ENCODE measurements at places on chromosomes 2 and 18.
A peak's percentile ranks its signal among the peaks of the same experiment; 100 is the strongest.

- no peak for DNase-seq
Measured at GRCh38 chr2:96914332-96914731, 44.5 kb upstream of the SEMA4C start.

- no peak for DNase-seq
Measured at GRCh38 chr2:32752952-32753351, 125.1 kb downstream of the TTC27 start.

DNA sequence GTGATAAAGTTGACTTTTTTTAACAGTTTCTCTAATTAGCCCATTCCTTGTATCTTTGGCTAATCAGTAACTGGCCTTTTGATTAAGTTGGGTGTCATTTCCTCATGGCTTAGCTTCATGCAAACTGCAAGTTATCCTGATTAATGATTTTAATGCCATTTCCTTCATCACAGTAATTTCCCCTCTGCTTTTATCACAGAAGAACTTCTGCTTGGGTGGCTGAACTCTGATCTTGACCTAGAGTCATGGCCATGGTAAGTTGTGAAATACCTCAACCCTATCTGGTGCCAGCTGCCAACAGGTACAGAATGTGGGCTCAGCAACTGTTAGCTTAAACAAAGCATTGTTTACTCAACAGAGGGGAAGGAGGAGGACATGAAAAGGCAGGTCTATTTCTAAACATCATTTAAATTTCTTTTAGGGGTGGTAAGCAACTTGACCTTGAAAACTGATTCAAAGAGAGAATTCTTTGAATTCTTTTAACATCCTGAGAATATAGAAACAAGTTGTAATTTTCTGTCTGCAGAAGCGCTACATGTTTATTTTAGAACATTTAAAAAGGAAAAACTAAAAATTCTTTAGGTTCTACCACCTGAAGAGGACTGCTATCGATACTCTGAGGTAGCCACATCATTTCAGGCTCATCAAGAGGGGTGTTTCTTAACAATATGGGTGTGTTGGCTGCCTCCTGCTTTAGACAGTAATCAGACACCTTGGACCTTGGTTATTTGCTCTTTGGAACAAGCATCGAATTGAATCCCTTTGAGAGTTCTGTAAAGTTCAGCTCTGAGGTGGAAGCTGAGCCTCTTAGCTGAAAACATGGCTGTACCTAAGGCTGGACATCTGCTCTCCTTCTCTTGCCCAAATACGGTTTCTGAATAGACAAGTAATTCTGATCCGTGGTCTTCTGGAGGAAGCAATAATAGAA, 39.7 kb downstream of the ANXA4 start:
- no peak for DNase-seq

- no peak for DNase-seq
Measured at GRCh38 chr18:68940754-68941153, 142.9 kb downstream of the CCDC102B start.

GRCh38 chr2:100350661-100351185, 28.4 kb upstream of the LONRF2 start:
- DNase-seq, result no peak

GRCh38 chr2:122390406-122390805, 635.0 kb downstream of the TSN start:
- no peak for DNase-seq

DNA sequence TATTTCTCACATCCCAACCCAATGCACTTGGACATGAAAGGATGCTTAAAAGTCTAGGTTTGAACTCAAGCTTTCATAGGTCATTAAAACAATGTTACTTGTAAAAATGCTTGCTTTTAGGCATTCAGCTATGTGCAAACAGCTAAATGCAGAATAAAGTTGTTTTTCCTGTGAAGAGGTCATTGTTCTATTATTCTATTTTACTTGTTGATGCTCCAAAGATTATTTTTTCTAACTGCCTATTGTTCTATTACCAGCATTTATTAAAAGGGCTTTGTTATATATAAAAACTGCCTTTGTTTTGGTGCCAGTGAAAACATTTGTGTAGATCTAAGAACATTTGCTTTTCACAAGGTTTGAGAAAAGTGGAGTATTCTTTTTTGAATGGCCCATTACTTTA, 49.4 kb downstream of the TMEM178A start:
- DNase-seq, result no peak

GRCh38 chr2:53672881-53673522, 94.6 kb upstream of the CHAC2 start:
- peak; percentile 38 for DNase-seq

DNA sequence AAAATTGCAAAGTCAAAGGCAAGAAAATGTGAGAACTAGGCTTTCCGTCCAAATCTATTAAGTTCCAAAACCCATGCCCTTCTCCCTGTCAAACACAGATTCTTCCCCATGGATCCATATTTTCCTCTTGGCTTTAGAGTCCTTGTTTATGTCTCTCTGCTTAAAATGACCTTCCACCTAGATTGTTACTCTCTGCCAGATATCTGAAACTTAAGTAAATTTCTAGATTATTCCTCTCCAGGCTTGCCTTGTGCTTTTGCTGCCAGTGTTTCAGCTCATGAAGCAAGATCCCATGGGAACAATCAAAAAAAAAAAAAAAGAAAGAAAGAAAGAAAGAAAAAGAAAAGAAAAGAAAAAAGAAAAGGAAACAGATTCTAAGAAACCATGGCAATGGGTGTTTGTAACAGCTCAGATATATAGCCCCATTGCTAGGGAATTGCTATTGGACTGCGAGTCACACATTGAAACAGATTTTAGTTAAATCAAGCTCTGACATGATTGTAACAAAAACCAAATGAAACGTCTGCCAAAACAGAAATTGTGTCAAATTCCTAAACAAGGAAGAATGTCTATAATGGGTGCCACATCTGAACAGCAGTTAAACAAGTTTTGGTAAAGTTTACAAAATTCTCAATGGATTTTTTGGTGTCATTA, 660.7 kb upstream of the CNTNAP5 start:
- no peak for DNase-seq

GRCh38 chr2:98778741-98779483, 48.0 kb upstream of the MGAT4A start:
- DNase-seq, result no peak

GRCh38 chr2:83665894-83666293, 793.2 kb downstream of the SUCLG1 start:
- peak; percentile 31 for DNase-seq

DNA sequence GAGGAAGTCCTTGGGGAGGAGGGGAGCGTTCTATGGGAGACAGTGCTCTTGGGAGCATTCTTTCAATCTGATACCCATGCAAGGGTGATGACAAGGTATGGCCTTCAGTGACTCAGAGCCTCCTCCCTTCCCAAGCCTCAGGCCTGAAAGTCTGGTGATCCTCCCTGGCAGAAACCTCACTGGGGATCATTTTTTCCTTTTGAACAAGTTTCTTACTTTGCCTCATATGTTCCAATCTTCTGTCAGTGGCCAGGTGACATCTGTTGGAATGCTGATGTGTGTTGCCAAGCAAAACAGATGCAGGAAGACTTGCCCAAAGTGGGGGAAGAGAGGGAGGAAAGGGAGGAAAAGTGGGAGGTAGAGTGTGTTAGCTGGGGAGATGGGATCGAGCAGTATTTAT, 224.8 kb downstream of the NEDD4L start:
- DNase-seq, result peak; percentile 50

- DNase-seq, result no peak
Measured at GRCh38 chr2:174553811-174554493, 43.7 kb downstream of the WIPF1 start.

GRCh38 chr18:10269261-10269660, 185.2 kb upstream of the APCDD1 start:
- no peak for DNase-seq

GRCh38 chr2:44599130-44599529, 237.4 kb downstream of the CAMKMT start:
- DNase-seq, result no peak

DNA sequence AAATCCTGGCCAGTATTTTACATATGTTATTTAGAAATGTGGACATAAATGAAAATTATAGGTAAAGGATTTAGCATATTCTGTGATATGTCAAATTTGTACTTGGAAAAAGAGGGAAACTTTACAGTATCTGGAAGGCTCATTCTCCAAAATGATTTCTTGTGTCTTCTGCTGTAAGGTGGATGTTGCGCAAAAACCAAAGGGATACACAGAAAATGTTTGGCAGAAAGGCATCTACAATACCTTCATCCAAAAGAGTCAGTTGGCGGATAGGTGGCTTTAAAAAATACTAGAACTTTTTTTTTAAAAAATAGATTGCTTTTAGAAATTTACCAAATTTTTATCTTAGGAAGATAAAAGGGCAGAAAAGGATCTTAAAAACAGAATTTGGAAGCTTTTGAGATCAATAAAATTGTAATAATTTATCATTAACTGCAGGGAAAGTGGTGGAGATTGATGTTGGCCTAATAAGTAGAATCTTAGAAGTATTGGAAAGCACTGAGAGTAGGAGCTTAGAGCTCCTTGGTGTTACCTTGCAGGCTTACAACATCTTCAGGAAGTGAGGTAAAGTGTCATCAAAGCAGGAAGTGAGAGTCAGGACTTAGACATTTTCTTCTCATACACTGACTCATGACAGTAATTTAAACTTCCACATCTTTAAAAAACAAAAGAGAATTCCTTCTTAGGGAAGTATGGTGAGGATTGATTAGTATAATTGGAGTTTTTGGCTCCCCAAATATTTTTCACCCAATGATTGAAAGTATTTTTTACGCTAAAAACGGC, 2.1 kb downstream of the NABP1 start:
- DNase-seq, result peak; percentile 74

DNA sequence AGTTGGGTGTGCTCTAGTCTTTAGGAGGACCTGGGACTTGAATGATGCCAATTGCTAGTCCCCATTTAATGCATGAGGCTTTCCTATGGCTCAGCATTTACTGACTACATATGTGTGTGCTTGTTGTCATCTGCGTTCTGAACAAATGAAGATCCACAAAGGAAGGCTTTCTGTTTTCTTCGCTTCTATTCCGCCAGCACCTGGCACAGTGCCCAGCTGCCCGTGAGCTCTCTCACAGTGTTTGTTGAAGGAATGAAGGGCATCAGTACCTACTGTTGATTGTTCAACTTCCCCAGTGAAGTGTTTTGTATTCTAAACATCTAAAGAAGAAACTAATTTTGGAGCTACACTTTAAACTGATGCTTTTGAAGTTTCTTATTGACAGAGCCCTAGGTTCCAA, 122.4 kb upstream of the LINC00305 start:
- DNase-seq, result no peak

DNA sequence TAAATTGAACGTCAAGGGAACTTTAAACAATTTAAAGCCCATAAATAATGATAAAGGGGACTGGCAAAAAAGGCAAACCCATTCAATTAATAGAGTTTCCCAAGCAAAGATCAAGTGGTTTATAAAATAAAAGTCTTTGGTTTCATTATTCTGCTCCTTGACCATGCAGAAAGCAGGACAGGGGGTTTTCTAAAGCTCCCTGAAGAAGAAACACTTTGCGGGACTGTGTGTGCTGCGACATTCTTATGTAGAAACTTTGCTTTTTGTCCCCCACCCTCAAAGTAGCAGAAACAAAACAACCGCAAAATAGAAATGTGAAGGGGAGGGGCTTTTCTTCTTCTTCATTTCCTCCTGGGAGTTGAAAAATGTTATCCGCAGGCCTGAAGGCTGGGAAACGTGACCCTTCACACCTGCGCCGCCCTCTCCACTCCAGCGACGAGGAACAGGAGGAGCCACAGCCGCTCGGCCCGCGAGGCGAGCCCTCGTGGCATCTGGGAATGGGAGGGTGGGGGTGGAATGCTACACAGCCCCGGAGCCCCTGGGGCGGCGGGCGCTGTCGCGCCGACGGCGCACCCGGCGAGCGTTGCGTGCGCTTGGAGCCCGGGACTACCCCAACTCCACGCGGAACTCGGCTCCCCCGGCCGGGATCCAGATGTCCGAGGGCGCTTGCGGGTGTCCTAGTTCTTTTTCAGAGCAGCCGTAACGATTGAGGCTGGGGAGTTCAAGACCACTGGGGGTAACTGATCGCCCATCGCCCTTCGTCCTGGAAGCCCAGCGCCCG, 4.3 kb upstream of the GBX2 start:
- DNase-seq, result no peak

DNA sequence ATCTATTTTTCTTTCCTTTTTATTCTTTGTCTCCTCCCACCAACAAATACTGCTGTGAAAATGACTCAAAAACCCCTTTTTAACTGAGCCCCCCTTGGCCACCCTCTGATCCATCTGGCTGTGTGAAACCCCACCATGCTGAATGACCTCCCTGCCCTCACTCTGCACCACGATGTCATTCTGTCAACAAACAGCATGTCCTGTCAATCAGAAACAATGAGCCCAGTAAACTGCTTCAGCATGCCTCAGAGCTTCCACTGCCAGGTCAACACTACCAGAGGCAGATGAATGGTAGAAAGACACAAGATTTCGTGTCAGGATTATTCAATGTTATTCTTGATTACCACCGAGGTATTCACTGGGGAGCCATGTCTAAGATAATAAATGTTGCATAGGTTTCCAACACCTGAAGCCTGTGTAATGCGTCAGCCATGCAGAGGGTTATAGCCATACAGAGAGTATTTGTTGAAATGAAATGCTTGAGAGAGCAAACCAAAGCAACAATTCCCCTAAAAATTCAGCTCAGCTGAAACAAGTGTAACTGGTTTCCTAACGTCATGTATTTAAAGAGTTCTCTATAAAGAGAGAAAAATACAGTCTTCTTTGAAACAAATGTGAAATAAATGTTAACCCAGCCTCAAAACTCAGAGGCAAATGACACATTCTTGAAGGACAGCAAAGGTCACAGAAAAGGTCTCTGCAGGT, 76.7 kb downstream of the LRP2 start:
- DNase-seq, result no peak

DNA sequence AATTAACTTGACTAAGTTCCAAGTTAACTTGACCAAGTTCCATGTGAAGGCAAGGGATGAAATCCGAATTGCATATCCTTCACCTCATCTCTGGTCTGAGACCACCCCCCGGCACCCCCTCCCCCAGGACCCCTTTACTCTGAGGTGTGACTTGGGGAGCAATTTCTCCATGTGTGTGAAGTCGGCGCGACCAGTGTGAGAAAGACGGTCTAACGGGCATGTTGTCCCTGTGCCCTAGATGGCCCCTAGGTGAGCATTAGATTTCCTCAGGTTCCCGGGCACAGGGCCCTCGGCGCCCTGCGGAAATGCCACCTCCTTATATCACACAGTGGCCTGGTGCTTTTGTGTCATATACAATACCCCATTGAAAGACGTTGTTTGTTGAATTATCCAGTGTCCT, 137.1 kb downstream of the CTIF start:
- DNase-seq, result no peak

DNA sequence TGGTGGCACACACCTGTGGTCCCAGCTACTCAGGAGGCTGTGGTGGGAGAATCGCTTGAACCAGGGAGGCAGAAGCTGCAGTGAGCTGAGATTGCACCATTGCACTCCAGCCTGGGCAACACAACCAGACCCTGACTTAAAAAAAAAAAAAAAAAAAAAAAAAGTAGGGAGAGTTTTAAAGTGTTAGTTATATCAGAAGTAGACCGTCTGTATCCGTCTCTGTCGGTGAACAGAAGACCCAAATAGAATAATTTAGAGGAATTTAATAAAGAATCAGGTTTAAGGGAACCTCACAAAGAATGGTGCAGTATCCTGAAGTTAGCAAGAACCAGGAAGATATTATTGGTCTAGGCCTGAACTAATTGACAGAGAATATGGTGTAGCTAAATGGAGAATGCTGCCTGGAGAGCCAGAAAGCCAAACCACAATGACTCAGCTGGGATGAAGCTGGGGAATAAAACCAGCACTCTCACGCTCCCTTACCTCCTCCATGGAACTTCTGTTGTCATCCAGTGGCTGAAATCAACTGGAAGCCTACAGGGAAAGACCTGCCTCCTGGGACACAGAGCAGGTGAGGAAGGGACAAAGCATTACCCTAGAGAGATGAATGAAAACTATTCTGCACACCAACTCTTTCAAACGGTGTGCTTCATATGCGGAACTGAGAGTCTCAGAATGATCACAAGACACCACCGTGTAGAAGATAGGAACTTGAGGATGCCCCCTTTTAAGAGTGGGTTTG, 39.1 kb upstream of the PLEKHM3 start:
- DNase-seq, result peak; percentile 92
